ENCODE measurements at places on chromosomes 4 and X.

DNA sequence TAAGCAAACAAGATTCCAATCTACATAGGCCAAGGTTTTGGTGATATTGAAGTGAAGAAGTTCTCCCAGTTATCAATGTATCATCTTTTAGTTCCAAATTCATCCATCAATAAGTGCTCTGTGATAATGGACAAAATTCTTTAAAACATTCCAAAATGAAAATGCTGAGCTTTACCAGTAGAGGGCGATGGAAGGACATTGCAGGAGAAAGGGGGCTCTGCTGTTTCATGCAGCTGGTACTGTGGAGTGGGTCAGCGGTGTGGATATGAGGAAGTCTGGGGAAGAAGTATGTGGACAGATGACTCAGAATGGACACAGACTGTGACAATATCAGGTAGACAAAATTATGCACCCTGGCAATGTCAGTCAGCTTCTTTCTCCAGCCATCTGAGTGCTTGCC, 46.6 kb upstream of the HS6ST2 start:
- no peak for DNase-seq

- no peak for DNase-seq
Measured at GRCh38 chr4:23348789-23349498, 540.9 kb downstream of the PPARGC1A start.

GRCh38 chr4:79626611-79627010, 218.6 kb upstream of the GK2 start:
- DNase-seq: no peak

DNA sequence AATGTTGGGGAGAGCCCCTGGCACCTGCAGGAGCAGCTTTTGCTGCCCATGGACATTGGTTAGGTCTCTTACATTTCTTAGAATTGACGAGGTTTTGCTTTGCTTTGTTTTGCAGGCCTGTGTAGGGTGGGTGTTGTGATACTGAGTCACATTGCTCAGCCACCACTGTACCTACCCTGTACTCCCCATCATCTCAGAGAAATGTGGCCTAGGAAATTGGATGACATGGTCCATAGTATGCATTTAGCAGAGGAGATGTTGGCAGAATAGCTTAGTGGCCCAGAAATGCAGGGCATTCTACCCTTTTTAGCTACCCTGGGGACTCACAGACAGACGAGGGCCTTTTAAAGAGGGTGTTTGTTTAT, 43.7 kb downstream of the IL21 start:
- DNase-seq: no peak

- no peak for DNase-seq
Measured at GRCh38 chr4:105194328-105195231, 47.9 kb downstream of the TET2 start.

DNA sequence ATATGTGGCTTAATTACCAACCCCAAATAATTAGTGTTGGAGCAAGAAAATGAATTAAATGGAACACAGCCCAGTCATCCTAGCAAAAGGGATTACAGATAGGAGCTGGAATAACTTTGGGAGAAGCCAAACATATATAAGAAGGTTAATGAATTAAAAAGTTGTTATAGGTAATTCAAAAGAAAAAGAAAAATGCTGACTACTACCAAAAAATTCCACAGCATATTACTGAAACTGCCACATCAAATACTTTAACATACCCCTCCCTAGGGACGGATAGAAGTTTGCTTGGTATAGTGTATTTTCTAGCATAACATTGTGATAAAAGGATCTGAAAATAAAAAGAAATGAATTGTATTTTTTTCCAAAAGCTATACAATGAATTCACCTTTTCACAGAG, 99.5 kb downstream of the ENOX2 start:
- no peak for DNase-seq

GRCh38 chr4:81482326-81482725, 10.6 kb upstream of the RASGEF1B start:
- no peak for DNase-seq

DNA sequence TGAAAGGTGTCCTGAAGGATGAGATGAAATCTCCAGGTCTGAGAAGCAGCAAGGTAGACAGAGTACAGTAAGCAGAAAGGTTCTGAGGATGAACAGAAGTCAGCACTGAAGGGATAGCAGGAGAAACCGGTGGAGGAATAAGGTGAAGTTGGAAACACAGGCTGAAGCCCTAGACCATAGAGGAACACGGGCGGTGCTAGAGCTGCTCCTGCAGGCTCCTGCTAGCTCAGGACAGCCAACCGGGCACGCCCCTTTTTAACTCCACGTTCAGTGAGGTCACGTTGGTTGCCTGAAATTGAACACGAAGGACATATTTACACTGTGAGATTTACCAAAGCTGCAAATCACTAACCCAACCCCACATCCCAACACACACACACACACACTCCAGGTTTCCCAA, 1886.4 kb upstream of the AGA start:
- no peak for DNase-seq

DNA sequence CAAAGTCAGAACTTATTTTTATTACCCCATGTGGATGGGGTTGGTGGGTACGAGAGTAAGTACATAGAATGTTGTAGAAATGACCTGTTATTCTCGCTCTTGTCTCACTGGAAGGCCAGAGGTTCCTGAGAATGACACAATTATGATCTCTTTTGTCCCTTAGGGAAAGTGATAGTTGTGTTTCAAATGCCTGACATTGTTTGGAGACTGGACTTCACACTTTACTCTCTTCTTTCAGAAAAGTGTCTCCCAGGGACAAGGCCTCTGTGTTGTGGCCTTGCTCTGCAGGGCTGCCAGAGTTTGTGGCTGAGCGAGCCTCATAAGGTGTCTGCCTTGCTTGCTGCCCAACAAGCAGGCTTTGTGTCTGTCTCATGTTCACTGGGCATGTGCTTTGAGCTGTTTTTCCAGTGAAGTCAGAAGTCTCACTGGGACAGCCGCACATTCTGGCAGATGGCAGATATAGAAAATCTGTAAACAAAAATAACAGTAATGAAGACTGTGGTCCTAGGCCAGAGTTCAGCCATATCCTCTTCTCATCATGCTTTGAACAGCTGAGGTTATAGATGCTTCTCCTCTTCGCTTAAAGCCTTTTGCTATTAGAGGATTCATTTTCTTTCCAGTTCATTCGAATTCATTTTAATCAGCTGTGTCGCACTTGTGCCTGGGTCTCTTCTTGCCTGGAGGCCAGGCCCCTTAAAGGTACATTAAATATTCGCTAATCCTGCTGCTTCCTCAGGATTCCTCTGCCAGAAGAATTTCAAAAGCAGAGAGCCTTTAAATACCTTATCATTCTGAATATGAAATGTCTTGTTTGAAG, 14.4 kb downstream of the PPEF1 start:
- no peak for DNase-seq

GRCh38 chr4:124092101-124092500, 620.4 kb downstream of the ANKRD50 start:
- no peak for DNase-seq

- DNase-seq: no peak
Measured at GRCh38 chr4:78784236-78784865, 8.2 kb downstream of the BMP2K start.

Measured in stimulated activated CD4-positive, alpha-beta T cell treated with anti-CD3 and anti-CD28 coated beads, Interleukin-1b, Interleukin-23, amount 100 ng/mL, for 1 hour (primary cell).